ENCODE measurements at places on chromosomes 5 and 9. TPM values are rescaled to one million over a fixed set of nuclear protein-coding genes. Genes with fewer than 3 reads are reported as not detected.
A peak's percentile ranks its signal among the peaks of the same experiment; 100 is the strongest.

DNA sequence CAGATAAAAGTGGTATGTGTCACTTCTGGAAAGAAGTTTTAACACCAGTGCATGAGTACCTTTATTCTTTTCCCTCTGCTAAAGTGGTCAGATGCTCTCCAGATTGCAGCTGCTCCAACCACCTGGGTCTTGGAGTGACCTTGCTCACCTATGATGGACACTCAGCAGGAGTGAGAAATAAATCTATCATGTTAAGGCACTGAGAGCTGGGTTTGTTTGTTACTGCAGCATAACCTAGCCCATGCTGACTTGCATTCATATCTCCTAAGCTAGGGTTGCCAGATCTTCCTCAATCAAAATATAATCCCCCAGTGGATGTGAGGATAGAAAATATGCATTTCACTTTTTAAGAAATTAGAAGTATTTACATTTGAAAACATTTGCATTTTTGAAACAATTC lies 295.9 kb downstream of the AGTPBP1 start:
- no peak for DNase-seq

DNA sequence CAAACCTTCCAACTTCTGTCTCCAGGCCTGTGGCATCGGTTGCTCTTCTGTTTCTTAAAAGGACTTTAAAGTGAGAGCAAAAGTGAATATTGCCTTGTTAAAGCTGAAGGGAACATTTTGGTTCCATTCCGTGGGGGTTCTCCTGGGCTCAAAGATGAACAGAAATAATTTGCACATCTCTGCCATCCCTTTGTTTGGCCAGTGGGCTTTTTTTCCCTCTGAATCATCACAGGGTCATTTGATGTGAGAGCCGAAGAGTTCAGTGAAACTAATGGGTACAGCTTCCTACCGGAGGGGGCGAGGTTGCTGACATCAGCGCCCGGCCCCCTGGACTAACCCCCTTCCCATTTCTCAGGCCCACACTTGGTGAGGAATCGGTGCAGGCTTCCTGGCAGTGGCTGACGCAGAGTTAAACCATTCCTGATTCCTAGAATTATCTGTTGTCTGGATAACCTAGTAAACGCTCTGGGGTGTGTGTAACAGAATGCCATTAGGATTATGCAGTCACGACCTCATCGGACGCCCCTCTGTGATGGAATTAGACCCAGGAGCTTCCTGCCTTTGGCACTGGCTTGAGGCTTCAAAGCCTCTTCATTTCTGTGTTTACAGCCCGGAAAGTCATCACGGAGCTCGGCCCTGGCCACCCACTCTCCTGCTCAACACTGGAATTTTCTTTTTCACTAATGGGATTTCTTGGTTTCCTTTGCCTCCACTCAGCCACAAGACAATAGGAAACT lies 61.6 kb upstream of the RPL26L1 start:
- DNase-seq: peak; percentile 92

The FOXD1 gene
- 45.9 TPM for total RNA-seq

DNA sequence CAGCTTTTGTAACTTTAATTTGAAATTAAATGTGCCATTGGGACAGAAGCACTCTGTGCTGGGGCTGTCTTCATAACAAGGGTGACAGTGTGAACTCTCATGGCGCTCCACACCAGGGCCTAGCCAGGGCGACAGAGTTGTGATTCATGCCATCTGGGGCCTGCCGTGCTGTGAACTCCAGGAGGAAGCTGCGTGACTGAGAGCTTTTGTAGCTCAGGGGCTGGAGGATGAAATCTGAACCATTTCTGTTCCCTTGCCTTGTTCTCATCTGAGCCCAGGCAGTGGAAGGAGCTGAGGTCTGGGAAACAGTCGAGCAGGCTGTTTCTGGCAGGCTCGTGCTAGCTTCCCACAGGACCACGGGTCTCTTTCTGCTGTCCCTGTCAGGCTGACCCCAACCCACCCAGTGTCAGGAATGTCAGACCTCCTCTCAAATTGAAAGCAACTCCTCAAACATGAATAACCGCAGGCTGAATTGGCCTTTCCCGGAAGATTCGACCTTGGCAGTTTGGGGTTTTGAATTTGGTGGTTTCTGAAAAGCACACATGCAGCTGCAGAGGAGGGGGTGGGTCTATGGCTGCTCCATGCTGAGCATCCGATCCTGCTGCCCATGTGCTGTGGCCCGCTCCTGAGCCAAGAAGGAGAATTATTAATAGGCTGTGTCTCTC lies 69.2 kb upstream of the RPS23 start:
- DNase-seq: peak; percentile 55
